ENCODE measurements at places on chromosomes 12 and 14. TPM values are rescaled to one million over a fixed set of nuclear protein-coding genes. Genes with fewer than 3 reads are reported as not detected.
A peak's percentile ranks its signal among the peaks of the same experiment; 100 is the strongest.

DNA sequence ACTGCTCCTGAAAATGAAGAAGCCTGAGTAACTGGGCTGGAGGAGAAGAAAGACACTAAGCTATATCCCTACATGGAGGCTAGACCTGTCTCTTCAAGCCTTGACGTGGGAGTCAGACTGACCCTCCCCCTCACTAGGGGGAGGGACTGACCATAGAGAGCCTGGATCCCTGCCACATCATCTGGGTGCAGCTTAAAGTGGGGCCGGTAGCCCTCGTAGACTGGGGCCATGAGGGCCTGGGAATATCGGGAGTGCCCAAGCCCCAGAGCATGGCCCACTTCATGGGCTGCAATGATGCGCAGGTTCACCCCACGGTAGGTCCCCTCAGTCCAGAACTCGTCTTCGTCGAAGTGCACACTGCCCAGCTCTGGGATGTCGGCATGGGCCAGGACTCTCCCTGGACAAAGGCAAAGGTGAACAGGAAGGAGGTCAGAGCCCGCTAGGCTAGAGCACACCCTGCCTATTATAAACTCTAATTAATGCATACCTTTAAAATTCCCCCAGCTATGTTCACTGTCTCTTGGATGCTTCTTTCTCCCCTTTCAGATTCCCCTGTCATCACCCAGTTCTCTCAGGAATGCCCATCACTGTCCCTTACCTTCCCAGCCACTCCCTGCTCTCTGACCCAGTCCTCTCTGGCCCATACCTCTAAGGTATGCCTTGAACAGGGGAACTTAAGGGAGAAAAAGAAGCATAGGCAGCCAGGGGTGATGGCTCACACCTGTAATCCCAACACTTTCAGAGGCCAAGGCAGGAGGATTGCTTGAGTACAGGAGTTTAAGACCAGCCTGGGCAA is 3.2 kb downstream of the MMP19 start:
- ATAC-seq, result no peak

DNA sequence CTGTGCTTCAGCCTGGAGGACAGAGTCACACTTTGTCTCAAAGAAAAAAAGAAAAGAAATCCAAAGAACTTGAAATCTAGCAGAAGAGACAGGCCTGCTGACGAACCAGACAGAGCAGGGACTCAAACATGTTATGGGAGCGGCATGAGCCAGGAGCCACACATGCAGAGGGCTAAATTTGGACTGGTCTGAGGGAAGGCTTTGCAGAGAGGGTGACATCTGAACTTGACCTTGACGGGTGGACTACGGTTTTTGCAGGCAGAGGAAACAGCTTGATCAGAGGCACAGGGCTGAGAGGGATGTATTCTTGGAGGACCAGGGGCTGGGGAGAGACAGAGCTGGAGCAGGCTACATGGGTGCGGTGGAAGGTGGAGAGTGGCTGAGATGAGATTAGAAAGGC is 20.5 kb upstream of the SLC24A4 start:
- no peak for ATAC-seq

DNA sequence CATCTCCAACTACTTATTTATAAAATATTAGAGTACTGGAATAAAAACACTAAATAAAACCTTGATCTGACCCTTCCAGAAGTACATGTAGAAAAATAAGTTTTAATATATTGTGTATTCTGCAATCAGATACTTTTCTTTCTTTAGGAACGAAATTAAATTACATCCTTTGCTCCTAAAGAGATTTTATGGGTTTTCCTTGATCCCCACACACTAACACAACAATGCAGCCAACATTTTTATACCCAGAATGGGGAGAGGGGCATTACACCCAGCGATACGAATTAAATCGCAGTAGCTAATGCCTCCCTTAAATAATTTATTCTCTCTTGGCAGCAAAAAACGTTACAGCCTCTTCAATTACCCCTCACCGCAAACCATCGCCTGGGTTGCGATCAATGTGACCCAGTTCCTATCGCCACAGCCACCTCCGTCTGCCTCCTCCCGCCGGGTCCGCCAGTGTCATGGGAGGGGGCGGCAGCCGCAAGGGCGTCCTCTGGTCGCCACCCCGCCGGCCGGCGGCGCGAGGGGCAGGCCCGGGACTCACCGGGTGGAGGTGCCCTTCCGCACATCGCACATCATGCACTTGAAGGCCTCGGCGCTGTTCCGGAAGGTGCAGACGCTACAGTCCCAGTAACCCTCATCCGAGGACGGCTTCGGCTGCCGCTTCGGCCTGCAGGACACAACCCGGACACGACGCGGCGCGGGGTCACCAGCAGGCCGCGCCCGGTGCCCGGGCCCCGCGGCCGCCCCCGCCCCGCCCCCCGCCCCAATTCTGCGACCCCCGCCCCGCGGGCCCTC is 796 bp downstream of the YAF2 start:
- peak; percentile 83 for ATAC-seq

DNA sequence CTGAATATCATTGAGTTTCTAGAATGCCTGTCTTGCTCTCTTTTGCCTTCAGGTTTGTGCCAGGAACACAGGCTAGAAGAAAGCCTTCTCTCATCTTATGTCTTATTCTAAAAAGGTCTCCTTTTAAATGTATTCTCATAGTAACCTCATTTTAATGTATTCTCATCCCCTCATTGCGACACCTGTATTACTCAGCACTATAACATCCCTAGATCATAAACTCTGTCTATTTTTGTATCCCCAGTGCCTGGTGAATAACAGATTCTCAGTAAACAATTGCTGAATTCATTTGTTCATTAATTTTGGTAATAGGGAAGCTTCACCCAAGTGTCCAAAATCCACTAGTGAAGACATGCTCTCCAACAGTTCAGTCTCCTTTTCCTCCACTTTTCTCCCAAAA is 8.8 kb upstream of the LRRK2 start:
- no peak for ATAC-seq

DNA sequence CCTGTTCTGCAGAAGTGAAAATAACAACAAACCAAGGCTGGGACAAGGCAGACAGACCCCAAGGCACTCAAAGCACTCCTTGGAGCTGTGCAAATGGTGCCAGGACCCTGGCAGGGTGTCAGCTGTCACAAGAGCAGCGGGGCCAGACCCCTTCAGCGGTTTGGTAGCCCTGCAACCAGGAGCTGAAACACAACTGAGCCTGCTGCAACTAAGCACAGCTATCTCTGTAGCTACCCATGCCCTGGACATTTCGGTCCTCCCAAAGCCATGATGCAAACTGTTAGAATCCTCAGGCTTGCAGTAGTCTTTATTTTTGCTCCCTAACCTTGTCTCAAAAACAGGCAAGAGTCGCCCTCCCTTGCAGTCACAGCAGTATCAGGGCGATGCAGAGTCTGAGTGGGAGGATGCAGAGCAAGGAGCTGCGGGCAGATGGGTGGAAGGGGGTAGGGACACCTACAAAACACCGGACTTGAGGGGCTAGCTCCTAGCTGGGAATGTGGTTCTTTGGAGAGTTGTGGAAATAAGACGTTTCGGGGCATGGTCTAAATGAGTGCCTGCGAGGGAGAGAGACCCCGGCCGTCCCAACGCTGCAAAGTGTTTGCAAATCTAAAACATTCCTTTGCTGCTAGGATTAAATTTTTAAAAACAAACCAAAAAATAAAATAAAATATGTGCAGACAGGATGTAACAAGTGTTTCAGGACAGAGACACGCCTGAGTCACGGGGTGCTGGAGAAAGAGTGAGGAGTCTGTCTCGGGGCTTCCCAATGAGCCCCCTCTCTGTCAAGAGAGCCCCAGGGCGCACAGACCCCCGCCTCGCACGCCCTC is 1.0 kb downstream of the NUAK1 start:
- no peak for ATAC-seq

- no peak for ATAC-seq
Observed at GRCh38 chr14:70281939-70282338, 77.5 kb downstream of the COX16 start.

GRCh38 chr12:119784673-119785072 is 92.4 kb downstream of the CIT start:
- ATAC-seq, result no peak

DNA sequence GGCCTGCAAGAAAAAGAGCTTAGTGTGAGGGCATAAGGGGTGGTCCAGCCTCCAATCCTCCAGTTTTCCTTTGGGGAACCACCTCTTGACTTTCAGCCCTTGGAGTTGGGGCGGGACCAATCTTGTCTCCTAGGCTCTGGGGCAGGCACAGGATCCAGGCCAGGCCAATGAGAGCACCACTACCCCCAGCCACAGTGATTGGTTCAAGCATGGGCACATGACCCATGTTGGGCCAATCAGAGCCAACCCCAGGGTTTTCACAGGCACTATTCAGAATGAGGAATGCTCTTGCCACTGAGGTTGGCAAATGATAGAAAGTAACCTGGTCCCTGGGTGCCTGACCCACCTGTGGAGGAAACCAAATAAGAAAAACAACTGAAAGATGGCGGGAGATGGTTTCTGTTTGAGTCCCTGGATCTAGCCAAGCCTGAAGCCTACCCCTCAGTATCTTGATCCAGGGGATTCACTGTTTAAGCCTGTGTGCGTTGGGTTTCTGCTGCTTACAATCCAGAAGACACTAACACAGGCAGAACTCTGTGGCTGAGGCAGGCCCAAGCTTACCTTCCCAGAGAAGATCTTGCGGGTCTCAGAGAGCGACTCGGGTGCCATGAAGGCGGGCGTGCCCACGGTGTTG is 42.9 kb downstream of the P2RX4 start:
- peak; percentile 59 for ATAC-seq

- no peak for ATAC-seq
Observed at GRCh38 chr12:8453021-8453513, 2.7 kb upstream of the CLEC6A start.

- peak; percentile 97 for ATAC-seq
Observed at GRCh38 chr14:104665657-104666522, 23.5 kb upstream of the INF2 start.

- no peak for ATAC-seq
Observed at GRCh38 chr12:49972129-49972528, 618 bp upstream of the AQP6 start.

- ATAC-seq, result no peak
Observed at GRCh38 chr12:72717036-72717435, 444.9 kb downstream of the TRHDE start.

DNA sequence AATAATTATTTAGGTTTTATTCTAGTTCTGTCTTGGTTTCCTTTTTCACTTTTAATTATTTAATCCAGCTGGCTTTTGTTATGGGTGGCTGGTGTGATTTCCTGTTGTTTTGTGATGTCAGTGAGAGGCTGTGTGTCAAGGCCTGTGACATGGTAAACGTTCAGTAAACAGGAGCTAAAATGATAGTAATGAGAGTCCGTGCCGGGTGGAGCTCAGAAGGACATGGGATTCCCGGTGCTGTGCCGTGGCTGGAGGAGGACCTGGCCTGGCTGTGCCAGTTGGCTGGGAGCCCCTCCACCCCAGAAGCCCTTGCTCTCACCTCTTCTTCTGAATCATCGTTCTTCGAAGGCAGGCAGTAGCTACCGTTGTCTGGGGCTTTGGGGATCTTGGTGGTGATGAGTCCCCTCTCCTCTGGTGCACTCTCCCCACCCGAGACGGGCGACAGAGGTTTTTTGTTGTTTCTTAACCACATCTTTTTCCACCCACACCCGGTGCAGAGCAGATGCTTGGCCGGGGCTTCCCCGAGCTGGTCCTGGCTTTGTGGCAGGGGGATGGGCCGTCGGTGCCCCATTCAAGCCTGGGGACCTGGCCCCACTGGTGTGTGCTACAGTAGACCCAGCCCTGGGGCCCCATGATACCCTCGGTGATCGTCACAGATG is 29.1 kb downstream of the SH2B3 start:
- ATAC-seq, result peak; percentile 86

DNA sequence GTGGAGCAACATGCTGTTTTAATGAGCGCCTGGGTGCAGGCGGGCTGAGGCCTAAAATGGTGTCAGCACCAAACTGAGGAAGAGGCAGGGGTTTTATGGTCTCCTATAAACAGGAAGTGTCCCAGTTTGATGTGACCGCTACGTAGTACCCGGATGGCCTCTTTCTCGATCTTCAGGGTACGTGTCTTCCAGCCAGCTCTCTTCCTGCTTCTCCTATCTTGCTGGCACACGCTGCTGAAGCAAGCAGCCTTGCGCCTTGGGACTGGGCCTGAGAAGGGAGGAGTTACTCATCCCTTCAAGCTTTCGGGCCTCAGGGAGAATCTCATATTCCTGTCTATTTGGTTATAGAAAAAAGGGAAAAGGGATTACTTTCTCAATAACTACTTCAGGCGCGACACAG is 28.2 kb upstream of the RNASE1 start:
- ATAC-seq, result no peak

GRCh38 chr12:65830305-65830704 is 6.0 kb downstream of the HMGA2 start:
- no peak for ATAC-seq

DNA sequence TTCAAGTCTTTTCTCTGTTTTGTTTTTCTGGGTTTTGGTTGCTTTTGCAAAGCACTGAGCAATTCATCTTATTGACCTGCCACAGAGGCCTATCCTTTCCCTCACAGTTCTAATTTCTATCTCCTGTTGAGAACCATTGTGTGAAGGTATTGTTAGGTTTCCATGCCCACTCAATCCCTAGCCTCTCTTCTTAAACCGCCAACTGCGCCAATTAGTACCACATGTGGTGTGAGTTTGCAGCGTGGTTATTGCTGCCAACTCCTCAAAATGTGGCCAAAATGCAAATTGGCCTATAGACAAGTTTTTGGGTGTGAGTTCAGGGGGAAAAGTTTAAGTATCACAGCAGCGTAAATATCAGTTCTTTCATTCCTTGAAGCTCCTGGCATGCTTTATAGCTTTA is 232.6 kb downstream of the FLRT2 start:
- ATAC-seq, result no peak

- no peak for ATAC-seq
Observed at GRCh38 chr12:58163021-58163420, 221.7 kb downstream of the ATP23 start.

DNA sequence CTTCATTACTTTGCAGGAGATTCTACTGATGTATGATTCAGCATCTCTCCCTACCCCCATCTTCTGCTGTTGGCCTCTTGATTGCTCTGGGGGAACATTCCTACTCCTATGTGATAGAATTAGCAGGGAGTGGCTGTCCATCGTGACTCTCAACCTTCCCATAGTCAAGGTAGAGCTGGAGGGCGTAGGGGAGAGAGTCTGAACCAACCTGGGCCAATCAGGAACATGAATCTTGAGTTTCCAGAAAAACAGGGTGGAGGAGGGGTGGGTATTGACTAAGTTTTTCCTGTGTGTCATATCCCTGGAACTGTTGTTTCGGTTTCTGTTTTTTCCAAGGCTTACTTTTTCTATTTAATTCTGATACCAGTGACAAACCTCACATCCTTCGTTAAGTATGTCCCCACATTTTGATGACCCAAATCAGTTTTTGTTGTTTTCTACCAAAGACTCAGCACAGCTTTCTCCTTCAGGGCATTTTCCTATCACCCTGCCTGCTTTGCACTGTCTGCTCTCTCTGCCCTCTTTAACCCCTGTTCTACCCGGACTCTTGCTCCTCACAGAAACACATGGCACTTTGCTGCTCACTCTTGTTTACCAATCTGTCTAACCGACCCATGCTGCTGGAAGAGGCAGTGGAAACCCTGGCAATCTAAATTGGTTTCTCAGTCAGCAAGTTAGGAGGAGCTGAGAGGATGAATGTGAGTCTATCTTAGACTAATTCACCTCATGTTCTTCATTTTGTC is 1428.3 kb downstream of the AACS start:
- ATAC-seq, result no peak

The TAS2R13 gene
- 1.2 TPM for total RNA-seq

The MYF5 gene
- not detected for total RNA-seq

The IQSEC3 gene
- total RNA-seq, result 0.39 TPM
